ENCODE measurements at places on chromosomes 2 and 18.

DNA sequence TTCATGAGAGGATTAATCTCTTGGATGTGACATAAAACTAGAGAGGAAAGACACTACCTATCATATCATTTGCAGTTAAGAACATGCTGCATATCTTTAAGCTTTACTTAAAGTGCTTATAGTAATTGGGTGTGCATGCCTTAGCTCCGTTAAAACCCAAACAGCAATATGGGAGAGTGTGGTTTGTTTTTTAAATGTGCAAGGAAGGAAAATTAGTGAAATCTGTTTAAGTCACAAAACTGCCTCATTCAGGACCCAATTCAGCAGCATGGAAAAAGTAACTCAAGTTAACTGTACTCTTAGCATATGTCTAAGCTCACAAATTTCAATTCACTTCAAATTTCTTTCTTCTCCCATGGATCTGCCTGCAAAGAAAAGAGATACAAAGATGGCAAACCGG lies 182.2 kb downstream of the ARHGAP15 start:
- DNase-seq: no peak

GRCh38 chr2:237873421-237873831 lies 14.0 kb downstream of the RAMP1 start:
- DNase-seq: no peak

DNA sequence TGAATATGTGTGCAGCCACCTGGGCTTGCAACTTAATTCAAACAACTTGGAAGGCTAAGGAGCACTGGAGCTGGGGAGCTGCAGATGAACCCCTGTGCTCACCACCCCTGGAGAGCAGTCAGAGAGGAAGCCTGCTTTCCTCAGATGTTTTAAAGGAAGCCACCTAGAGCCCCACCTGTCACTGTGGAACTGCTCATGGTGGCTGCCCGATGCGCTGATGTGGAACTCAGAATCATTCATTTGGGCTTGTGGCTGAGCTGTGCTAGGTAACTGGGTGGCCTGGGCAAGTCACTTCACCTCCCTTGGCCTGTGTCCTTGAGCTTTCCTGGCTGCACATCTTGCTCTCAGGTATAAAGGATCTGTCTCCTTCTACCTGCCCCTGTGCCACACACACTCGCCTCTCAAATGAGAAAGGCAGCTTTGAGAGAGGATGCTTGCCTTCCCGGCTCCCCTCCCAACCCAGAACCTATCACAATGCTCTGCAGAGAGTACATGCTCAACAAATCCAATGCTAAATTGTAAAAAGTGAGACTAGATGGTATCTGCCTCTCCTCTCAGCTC lies 41.3 kb downstream of the BCL11A start:
- DNase-seq: no peak

DNA sequence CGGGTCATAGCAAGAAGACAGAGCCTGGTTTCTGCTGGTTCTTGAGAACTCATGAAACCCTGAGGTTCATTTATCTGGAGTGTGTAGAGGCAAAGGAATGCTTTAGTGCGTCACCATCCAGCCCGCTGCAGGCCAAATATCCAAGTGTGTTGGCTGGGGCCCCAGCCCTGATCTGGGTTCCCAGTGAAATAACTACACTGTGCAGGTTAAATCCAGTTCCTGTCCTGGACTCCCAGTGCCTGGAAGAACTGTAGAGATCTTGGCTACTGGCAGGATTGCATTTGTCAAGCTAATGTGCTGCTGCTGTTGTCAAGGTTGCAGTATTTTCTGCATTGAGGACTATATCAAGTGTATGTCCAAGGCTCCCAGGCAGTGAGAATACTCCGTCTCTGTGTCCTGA lies 89.9 kb downstream of the MAPK4 start:
- DNase-seq: no peak

DNA sequence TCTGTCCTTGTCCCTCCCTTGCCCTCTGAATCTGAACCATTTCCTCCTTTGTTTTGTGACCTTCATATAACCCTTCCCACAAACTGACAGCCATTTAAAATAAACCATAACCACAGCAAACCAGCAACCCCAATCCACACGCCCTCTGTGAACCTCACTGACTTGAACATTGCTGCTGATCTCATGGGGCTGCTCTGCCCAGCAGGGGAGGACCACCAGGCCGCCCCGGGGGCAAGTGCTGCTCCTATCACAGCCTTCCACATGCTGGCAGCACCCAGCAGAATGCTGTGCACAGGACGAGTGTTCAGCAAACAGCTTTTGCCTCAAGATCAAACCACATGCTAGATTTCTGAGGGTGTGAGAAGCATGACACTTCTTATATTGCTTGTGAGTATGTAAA lies 73.9 kb upstream of the UXS1 start:
- DNase-seq: no peak

DNA sequence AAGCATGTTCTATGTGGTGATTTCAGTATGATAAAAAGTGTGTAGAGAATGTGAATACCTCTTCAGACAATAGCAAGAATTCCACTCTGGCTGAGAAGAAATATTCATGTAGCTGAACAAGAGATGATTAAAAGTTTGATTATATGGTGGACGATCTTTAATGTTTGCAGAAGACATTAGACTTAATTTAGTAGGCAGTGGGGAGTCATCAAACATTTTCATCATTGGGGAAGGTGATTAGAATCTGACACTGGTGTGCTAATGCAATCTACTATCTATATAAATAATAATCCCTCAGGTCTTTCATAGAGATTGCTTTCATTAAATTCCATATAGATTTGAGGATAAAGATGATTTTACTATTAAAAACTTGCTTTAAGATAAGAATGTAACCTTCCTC lies 761.0 kb downstream of the SOCS6 start:
- DNase-seq: no peak

DNA sequence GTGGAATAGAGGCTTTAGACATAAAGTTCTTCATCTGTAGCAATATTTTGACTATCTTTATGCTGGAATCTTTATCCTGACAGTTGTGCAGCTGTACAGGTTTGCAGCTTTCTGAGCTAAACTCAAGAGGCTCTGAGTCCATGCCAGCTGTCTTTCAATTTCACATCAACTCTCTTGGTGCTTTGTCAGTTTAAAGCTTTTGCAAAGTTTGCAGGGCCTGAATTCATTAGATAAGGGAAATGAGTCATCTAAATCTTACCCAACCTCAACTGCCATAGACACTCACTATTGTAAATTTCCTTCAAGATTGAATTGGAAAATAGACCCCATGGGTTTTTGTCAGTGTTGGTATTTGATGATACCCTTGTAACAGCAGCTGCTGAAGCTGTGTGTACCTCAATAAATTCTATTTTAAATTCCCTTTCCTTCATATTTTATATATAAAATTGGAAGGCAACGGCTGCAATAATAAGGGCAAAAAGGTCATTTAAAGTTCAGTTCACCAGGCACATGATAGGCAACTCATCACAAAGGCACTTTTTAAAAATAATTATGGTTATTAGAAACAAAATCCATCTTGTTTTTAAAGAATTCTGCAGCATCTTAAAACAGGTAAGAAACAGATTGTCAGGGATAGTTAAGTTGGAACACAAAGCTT lies 169.9 kb upstream of the SLC39A10 start:
- peak; percentile 93 for DNase-seq

DNA sequence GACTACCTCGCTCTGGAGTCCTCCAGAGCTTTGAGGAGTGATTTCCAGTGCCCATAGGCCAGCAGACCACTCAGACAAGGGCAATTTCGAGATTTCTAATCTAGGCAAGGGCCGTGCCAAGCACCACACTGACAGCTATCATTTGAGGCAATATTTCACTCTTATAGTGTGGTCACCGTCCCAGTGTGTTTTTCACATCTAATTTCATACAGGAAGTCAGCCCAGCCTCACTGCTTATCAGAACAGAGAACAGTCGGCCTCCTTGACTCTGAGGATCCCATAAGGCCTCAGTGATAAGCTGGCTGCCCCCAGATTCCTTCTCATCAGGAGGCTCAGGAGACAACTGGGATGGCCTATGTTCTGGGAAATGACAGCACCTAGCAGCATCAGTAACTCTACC lies 581 bp downstream of the CAPN14 start:
- DNase-seq: no peak

GRCh38 chr2:78873526-78873925 lies 152.0 kb upstream of the REG3G start:
- no peak for DNase-seq

GRCh38 chr2:185161701-185162100 lies 563.4 kb downstream of the ZNF804A start:
- no peak for DNase-seq

GRCh38 chr2:202519453-202519852 lies 115.3 kb upstream of the FAM117B start:
- DNase-seq: peak; percentile 43

DNA sequence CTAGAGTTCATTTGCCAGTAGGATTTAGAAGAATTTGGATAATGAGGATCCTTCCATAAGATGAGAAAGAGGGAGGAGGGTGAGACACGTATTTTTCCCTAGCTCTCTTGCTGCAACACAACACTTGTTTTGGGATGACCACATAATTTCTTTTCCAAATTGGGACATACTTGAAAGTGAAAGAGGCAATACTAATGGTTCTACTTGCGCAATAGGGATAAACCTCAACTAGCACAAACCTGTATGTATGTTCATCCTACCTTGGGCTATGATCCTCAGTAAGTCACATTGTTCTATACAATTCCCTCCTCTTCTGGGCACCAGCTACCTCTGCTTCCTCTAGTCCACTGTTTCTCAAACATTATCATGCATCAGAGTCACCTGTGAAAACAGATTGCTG lies 1208.8 kb upstream of the LRRTM1 start:
- no peak for DNase-seq

- no peak for DNase-seq
These were observed 228.6 kb downstream of the SETBP1 start for GRCh38 chr18:44909191-44909719.

GRCh38 chr2:47636176-47636575 lies 146.8 kb upstream of the MSH6 start:
- no peak for DNase-seq

GRCh38 chr2:183630964-183631363 lies 506.7 kb downstream of the NUP35 start:
- DNase-seq: no peak

- peak; percentile 87 for DNase-seq
These were observed 18.4 kb downstream of the STK25 start for GRCh38 chr2:241489733-241490680.

DNA sequence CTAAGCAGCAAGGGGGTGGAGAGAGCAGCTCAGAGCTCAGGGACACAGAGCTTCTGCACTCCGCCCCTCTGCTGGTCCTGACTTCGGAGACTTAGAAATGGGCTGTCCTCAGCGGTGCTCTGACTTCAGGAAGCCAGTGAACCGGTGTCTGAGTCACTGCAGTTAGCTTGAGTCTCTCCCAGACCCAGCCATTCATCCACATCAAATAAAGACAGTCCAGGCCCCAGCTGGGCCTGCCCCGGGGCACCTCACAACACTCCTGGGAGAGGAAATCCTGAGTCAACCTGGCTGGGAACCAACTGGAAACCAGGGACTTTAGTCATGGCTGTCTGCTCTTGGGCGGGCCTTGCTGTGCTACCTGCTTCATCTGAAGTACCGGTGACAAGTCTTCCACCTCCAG lies 5.4 kb upstream of the ITGB6 start:
- no peak for DNase-seq

- peak; percentile 12 for DNase-seq
These were observed 36.9 kb upstream of the KLF7 start for GRCh38 chr2:207202645-207203044.

- no peak for DNase-seq
These were observed 120.1 kb upstream of the NABP1 start for GRCh38 chr2:191557841-191558240.

- no peak for DNase-seq
These were observed 72.0 kb downstream of the AGPS start for GRCh38 chr2:177464549-177464948.

- DNase-seq: no peak
These were observed 128.6 kb downstream of the ZNF532 start for GRCh38 chr18:58993260-58993659.

DNA sequence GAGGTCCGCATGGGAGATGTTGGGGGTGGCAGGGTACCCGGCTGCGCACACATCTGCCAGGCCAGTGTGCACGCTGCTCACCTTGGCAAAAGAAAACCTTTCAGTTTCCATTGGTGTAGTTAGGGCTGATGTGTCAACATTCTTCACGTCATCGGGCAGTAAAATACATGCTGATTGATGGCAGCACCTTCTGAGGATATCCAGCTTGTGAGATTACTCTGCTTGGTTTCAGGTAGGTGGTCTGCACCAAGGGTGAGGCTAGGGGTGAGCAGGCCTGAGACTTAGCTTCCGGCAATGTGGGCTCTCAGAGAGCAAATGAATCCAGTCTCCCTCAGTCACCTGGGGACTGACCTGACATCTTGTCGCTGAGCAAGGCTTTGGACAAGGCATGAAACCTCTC lies 19.3 kb upstream of the ACKR3 start:
- DNase-seq: no peak

DNA sequence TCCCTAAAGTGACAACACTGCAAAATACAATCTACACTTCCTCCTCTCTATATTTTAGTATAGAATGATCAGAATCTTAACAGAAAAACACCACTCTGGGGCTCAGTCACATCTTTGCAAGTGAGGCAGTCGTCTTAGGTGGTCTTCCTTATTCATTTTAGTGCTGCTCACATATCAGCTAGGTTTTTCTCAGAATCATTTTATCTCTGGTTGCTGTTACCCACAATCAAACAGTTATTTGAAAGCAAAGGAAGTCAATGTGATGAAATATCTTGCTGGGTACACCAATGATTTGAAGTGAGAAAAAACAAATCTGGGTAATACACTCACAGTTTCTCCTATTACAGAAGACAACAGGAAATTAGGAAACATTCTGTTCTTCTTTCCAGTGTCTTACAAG lies 275.2 kb downstream of the DSEL start:
- no peak for DNase-seq

GRCh38 chr18:22900558-22901238 lies 32.4 kb upstream of the RBBP8 start:
- no peak for DNase-seq

- DNase-seq: peak; percentile 36
These were observed 584 bp upstream of the DNER start for GRCh38 chr2:229714736-229715541.

DNA sequence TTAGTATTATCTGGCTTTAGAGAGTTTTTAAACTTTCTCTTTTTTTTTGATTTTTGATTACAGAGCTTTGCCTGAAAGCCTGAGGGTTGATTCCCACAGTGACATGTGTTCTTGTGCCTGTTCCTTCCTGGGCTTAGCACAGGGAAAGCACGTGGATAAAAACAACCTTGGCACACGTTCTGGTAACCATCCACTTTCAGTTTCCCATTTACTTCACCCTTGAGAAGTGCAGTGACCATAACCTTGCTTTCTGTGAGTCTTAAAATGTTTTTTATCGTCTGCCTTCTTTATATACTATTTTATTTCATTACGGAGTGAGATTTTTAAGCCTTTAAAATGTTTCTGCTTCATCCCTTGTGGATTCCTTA lies 11.5 kb downstream of the CD226 start:
- no peak for DNase-seq

DNA sequence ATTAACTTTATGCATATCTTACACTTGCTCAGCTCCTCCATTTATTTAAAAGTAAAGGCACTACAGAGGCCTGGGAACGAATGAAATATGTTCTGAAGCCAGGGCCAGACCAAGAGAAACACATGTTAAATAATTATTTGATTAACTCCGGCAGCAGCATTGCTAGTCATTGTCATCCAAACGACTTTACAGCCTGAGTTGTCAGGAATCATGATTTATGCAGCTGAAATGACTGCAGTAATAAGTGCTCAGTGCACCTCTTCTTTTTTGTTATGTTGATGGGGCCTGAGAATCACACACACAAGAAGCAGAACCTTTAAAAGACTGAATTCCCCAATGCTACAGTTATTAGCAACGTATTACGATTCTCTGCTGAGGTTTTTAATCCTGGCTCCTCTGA lies 58.9 kb downstream of the EPHA4 start:
- no peak for DNase-seq

Data from erythroblast (primary cell).